Lung microvascular endothelial cell (primary cell): ENCODE measurements at places on chromosomes 2 and 18.

GRCh38 chr2:226580403-226580802 lies 219.2 kb downstream of the IRS1 start:
- DNase-seq = no peak

GRCh38 chr18:69622184-69622583 lies 221.5 kb downstream of the DOK6 start:
- no peak for DNase-seq

GRCh38 chr2:133886735-133887675 lies 318.7 kb upstream of the NCKAP5 start:
- peak; percentile 75 for DNase-seq

- DNase-seq = no peak
Measured at GRCh38 chr18:32803568-32803967, 30.7 kb upstream of the KLHL14 start.

GRCh38 chr2:239312081-239312511 lies 88.7 kb downstream of the HDAC4 start:
- no peak for DNase-seq

GRCh38 chr2:100193291-100193710 lies 50.9 kb upstream of the AFF3 start:
- DNase-seq = peak; percentile 79

GRCh38 chr2:234307322-234307961 lies 189.4 kb downstream of the ARL4C start:
- DNase-seq = no peak

DNA sequence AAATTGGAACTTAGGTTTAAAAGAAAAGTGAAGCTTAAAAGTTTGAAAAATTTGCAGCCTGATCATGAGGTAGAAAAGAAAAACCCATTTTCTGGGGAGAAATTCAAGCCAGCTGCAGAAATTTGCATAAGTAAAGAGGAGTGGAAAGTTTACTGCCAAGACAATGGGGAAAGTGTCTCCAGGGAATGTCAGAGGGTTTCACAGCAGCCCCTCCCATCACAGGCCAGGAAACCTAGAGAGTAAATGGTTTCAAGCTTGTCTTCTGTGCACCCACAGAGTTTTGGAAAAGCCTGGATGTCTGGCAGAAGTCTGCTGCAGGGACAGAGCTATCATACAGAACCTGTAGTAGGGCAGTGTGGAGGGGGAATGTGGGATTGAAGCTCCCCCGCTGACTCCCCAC lies 254.0 kb upstream of the FSIP2 start:
- no peak for DNase-seq

GRCh38 chr2:173087214-173087581 lies 11.6 kb downstream of the MAP3K20 start:
- no peak for DNase-seq

DNA sequence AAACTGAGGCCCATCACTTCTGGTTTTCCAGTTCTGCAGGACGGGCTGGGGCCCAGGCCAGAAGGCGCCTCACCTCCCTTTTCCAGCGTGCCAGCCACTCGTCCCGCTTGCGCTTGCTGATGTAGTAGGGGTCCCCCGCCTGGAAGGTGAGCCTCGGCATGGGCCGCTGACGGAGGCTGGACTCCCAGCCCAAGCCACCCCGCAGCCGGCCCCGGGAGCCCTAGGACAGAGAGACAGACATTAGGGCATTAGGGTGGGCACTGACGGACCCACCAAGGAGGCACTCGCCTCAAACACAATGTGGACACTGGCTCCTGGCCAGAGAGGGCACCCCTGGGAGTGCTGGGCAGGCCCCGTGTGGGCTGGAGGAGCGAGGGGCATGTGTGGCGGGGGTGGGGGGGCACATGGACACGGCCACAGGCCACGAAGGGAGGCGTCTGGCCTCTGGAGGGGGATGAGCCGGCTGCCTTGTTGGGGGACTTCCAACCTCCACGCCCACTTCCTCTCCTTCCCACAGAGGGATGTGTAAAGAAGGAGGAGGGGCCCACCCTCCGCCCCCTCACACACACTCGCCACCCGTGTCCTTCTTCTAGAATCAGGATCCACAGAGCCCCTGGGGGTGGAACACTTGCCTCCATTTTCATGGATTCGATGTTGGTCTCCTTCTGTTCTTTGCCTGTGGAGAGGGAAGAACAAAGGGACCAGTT lies 66.7 kb downstream of the DNMT3A start:
- DNase-seq = no peak

- DNase-seq = no peak
Measured at GRCh38 chr2:173956454-173956853, 8.7 kb downstream of the SP3 start.

DNA sequence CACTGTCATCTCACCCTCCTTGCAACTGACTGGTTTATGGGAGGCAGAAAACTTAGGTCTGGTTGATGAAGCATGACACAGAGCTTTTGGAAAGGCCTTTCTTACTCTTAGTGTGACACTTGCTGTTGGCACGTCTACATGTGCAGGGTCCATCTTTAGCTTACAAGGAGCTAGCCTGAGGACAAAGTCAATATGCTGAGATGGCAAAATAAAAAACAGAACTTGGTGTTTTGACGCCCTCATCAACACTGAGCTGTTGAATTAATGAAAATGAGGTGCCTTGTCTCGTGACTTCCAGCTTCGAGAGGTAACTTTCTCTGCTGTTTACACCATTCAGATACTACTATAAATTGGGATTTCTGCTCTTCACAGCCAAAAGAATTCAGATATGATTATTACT lies 78.5 kb upstream of the KIDINS220 start:
- no peak for DNase-seq

- peak; percentile 46 for DNase-seq
Measured at GRCh38 chr18:21262979-21263378, 20.9 kb downstream of the GREB1L start.

DNA sequence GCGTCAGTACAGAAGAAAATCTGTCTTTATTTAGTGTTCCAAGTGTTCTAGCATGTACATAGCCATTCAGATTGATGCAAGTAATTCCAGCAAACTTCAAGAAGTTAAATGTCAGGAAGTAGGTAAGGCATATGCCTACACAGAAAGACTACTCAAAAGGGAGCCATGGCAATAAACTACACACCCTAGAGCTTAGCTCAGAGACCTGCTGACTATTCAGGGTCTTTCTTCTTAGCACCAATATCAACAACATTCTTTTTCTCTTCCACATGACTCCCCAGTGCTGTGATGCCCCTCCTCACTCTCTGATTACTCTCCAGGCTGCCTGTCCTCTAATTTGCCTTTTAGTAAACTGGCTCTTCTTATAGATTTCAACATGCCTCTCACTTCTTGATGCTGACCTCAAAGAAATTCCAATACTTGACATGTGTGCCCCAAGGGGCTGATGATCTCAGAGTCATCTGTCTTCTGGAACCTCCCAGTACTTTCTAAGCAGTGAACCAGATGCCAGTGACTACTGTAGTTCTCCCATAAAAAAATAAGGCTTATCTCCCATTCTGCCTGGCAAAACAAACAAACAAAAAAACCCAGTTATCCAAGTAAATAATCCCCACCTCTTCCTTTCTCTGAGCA lies 909.2 kb upstream of the FANCL start:
- DNase-seq = no peak

DNA sequence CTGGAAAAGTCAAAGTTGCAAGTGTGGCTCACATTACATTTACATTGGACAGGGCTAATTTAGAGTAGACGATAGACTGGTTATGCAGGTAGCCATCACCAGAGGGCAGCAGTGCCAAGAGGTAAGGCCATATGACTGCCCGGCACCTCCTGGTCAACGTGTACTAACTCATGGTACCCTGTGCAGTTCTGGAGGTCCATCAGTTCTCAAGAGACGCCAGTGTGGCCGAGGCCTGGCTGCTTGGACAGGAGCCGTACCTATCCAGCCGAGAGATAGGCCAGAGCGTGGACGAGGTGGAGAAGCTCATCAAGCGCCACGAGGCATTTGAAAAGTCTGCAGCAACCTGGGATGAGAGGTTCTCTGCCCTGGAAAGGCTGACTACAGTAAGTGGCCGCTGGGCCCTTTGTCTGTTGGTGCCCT lies 65.8 kb upstream of the EML6 start:
- DNase-seq = peak; percentile 59
